Aorta (tissue), 5 donors: ENCODE measurements at places on chromosomes 7 and 10.
A peak's percentile ranks its signal among the peaks of the same experiment; 100 is the strongest.

DNA sequence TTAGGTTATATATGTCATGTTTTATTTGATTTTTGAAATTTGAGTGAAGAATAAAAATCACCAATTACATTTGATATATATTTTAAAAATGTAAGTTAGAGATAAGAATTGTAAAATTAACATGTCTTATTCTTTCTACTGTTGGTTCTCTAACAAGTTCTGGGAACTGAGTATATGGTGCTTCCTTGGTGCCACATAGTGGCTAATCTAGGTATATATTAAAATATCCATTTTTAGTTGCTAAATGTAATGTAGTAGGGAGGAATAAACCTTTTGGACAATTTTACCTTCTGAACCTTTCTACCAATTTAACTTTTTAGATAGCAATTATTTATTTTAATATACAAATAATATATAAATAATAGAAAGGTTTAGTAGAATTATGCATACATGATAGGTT lies 17.5 kb downstream of the CFAP69 start:
- no peak for DNase-seq

- DNase-seq: peak; percentile 80
Observed at GRCh38 chr7:30918676-30919075, 7.0 kb downstream of the AQP1 start.

DNA sequence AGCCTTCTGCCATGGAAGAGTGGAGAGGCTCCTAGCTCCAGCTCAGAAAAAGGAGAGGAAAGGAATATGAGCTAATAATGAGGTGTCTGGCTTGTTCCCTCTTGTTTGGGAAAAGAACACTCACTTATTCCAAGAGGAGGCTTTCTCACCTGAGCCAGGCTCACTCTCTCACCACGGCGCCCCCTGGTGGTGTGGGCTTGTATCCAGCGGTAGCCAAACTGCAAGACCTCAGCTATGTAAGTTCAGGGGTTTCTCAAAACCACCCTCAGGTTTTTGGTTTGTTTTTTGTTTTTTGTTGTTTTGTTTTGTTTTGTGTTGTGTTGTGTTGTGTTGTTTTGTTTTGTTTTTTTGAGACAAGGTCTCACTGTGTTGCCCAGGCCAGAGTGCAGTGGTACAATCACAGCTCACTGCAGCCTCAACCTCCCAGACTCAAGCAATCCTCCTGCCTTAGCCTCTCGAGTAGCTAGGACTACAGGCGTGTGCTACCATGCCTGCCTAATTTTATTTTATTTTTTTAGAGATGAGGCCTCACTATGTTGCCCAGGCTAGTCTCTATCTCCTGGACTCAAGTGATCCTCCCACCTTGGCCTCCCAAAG lies 124.0 kb downstream of the TMEM130 start:
- DNase-seq: peak; percentile 67

DNA sequence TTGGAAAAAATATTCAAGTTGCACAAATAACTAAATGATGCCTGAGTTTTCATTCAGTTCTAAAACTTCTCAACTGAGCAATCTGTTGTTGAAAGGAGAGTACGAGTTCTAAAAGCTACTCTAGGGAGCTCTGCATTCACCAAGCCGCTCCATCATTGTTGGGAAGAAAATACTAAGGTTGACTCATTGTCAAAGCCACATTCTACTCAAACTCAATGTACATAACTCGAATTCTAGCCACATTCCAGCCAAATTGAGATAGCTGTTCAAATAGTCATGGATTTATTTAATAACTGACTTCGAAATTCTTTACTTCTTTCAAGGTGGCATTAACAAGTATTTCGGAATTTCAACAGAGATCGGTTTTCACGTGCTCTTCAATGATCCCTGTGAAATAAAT lies 63.4 kb downstream of the KIAA1217 start:
- DNase-seq: no peak

DNA sequence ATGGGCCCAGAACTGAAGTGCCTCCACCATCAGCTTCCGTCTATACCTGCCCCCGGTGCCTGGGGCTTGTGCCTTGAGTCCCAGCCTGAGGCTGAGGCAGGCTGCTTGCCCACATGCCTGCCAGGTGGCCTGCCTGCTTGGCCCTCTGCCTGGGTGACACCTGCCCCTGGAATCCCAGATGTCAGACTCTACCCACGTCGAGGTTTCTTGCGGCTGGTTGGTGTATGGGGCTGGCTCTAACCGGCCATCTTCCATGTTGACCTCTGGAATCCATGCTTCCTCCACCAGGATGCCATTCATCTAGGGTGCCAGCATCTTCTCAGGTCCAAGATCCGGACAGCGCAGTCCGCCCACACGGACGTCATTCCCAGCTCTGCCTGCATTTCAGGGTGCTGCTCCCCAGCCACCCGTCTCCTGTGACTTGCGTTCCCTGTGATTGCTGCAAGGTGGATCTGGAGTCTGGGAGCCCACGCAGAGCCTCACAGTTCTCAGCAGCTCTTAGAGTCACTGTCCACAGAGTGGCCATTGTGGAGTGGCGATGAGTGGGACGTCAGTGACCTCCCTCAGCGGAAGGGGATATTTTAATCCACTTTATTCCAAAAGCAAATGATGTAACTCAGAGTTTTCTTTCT lies 298.1 kb downstream of the TCERG1L start:
- DNase-seq: no peak

DNA sequence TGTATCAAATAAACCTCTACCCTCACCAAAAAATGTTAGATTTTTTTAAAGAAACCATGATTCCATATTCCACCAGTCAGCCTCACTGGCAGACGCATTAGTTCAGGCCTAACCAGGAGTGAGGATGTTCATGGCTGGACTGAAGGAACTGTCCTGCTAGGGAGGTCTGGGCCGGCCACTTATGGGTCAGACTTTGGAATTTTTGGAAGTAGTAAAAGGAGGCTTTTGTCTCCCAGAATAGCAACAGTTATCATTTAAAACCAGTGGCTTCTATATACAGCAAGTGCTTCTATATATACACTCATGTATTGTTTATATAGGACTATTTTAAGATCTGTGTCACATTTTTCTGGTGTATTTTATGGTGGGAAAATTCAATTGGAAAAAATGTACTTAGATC lies 120.5 kb downstream of the CNNM2 start:
- DNase-seq: no peak

- no peak for DNase-seq
Observed at GRCh38 chr10:7513936-7514335, 103.1 kb upstream of the SFMBT2 start.

- DNase-seq: no peak
Observed at GRCh38 chr10:30430544-30431298, 3.3 kb upstream of the MAP3K8 start.

DNA sequence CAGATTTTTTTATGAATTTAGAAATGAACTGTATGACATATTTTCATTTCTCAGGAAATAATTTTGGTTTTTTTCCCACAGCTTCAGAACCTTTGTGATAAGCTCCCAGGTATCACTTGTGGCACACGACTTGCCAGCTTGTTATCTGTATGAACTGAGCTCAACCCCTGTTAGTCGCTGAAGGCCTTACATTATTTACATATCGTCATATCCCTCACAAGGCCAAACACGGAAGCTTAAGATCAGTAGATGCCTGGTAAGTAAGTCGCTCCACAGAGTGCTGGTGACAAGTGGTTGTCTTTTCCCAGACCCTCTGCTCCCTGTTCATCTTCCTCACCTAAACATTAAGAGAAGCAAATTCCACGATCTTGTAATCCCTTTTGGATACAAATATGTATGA lies 55.2 kb downstream of the RAPGEF5 start:
- no peak for DNase-seq

GRCh38 chr10:71611131-71611530 lies 108.4 kb downstream of the C10orf105 start:
- no peak for DNase-seq

DNA sequence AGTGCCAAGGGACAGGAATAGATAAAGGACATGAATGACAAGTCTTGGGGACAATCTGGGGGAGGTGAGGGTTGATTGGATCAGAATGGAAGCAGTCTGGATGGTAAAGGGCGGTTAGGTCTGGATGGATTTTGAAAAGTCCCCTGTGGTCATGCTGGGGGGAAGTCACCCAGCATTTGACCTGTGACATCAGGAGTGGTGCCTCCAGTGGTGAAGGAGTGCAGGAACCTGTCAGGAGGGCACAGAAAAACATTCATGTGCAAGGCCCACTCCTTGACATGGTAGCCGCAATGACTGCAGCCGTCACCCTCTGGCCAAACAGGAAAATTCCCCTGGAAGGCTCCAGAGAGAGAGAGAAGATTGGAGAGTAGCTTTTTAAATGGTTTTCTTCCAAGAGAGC lies 304.8 kb downstream of the GFRA1 start:
- DNase-seq: no peak

DNA sequence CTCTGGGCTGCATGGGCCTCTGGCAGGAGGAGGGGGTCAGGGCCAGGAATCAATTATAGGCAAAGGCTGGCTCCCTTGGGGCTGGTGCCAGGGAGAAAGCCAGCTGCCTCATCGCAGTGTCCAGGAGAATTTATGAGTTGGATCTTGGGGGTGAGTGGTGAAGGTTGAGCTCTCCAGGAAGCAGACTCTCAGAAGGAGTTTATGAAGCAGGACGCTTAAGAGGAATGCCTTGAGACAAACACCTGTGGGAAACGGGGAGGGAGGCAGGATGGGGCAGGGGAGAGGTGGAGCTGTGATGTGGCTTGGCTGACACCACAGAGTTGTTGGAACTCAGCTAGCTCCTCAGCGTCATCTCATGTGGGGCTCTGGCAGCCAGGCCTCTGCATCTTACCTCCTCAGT lies 428.5 kb downstream of the RPS24 start:
- DNase-seq: no peak

GRCh38 chr7:118079369-118079768 lies 104.6 kb upstream of the LSM8 start:
- no peak for DNase-seq

DNA sequence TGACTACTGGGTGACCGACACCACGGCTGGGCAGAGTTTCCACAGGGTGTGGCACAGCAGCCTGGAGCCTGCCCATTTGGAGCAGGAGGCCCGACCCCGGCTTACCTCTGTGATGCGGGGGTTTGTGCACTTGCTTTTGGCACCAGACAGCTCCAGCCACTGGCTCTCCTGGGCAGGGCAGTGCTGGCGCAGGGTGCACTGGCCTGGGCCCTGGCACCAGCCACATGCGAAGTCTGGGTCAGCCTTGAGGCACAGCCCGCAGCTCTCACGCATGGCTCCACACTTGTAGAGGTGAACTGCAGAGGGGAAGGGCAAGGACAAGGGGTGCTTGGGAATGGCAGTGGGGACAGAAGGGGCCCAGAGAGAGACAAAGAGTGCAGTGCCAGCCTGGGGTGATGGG lies 373.7 kb downstream of the PLXNA4 start:
- DNase-seq: no peak
